ENCODE measurements at places on chromosomes 3 and 15.

DNA sequence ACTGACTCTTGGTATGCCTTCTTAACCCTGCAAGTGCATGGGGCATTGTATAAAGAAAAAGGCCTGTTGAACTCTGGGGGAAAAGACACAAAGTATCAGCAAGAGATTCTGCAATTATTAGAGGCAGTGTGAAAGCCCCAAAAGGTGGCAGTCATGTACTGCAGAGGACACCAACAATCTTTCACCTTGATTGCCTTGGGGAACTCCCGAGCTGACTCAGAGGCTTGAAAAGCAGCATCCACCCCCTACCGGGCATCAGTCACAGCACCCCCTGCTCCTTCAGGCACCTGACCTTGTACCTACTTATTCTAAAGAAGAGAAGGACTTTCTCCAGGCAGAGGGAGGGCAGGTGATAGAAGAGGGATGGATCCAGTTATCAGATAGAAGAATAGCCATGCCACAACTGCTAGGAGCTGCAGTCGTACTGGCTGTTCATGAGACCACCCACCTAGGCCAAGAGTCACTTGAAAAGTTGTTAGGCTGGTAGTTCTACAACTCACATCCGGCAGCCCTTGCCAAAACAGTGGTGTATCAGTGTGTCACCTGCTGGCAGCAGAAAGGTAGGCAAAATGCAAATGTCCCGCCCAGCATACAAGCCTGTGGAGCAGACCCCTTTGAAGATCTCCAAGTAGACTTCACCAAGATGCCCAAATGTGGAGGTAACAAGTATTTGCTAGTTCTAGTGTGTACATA lies 241.6 kb upstream of the CNTN6 start:
- DNase-seq: no peak

GRCh38 chr3:143071776-143072175 lies 47.8 kb upstream of the CHST2 start:
- DNase-seq: no peak

DNA sequence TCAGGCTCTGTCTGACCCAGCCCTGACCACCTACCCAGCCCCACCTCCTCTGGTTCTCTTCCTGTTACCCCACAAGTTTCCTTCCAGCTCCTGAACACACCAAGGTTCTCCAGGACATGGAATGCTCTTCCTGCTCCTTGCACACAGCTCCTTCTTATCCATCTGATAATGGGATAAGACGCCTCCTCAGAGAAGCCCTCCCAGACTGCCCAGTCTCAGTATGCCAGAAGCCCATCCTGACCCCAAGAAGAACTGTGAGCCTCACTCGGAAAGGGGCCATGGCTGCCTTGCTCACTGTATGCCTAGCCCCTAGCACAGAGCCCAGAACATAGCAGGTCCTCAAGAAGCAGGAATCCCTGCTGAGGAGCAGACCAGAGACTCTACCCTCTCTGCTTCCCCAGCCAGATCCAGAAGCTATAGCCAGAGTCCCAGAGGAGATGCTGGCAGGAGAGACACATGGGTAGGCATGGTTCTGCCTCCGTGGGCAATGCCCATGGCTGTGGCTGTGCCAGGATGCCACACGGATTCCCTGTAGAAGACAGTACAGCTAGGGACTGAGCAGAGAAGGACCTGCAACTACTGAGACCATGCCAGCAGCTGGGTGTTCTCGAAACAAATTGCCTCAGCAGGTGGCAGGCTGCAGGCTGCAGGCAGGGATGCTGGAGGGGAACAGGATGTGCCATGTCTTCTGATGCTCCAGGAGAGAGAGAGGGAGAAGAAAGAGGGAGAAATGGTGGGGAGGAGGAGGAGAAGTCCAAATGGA lies 74.0 kb upstream of the LINGO1 start:
- DNase-seq: no peak

GRCh38 chr3:131082871-131083863 lies 56.5 kb downstream of the NEK11 start:
- peak; percentile 84 for DNase-seq

GRCh38 chr3:56347219-56347871 lies 120.9 kb downstream of the ERC2 start:
- DNase-seq: peak; percentile 60

- no peak for DNase-seq
Observed at GRCh38 chr3:138497021-138497420, 62.6 kb downstream of the ESYT3 start.

DNA sequence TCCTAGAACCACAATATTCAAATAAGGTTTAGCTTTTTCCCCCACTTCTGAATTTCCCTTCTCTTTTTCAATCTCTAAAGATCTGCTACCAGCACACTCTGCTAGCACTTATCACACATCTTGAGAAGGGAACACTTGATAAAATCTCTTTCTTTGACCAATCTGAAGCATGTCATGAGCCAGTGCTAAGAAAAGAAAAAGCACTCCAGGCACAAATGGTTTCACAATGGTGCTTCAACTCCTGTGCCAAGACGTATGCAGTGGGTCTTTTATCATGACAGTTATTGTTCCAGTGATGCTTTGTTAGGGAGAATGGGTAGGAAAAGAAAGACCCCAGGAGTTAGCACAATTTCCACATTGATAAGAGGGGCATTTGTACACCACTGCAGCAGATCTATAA lies 248.4 kb downstream of the ZNF385D start:
- DNase-seq: no peak

GRCh38 chr3:32850636-32851035 lies 32.8 kb downstream of the TRIM71 start:
- DNase-seq: no peak

DNA sequence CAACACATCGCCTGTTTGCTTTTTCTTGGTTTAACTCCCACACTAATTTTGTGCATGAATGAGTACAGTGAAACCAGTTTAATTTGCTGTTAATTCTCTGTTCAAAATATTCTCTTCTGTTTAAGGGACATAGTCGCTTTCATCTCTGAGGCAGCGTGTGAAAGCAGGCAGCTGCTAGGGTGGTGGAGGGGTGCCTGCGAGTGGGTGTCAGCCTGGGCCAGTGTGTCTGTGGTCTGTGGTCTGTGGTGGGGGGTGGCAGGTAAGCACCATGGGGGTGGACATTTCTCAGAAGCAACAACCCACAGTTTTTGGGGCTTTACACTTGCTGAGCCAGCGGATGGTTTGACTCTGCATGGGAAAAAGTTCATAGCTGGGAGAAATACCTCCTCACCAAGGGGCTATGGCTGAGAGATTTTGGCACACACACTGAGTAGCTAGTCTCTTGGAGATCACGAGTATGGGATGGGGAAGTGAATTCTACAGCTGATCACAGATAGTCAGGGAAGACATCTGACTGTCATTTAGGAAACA lies 109.2 kb downstream of the EPHB1 start:
- DNase-seq: no peak

GRCh38 chr3:56800832-56801661 lies 702 bp downstream of the ARHGEF3 start:
- peak; percentile 36 for DNase-seq

DNA sequence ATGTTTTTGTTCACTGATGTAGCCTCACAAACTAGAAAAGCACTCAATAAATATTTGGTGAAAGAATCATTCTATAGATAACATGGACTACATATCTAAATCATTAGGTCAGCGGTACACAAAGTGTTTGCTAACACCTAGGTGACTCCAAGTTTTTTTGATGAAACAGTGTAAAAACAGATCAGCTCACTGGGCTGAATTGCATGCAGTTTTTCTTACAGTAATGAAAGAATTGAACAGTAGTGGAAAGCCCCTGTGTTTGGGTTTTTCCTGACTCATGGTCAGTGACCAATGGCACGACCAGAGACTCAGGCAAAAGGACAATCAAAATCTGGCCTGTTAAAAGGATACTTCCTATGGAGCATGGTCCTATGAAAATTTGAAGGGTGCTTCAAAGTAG lies 384.3 kb upstream of the EPHA6 start:
- DNase-seq: no peak

GRCh38 chr3:44596621-44597020 lies 11.9 kb downstream of the ZNF660 start:
- DNase-seq: no peak

- DNase-seq: no peak
Observed at GRCh38 chr3:25686766-25687165, 22.1 kb upstream of the TOP2B start.

DNA sequence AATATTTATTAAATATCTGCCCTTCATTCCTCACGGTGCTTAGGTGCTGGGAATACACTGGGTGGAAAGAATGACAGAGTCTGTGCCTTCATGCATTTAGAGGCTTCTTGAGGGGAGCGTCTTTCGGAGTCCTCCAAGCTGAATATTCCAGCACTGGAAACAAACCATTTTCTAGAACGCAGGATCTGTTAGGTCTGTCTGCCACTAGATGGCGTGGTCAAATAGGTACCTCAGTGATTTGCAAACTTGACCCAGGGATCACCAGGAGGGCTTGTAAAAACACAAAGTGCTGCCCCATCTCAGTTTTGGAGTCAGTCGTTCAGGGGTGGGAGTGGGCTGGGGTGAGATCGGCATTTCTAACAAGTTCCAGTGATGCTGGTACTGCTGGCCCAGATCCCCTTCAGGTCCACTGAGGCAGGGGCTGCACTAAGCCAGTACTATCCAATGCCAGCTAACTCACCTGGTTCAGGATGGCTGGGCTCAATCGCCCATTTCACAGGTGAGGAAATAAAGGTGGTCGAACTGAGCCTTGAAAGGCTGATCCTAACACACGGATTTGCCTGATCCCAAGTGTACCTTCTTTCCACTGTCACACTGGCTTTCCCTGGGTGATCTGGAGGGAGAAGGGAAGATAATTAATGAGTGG lies 14.8 kb downstream of the ARNT2 start:
- peak; percentile 73 for DNase-seq

DNA sequence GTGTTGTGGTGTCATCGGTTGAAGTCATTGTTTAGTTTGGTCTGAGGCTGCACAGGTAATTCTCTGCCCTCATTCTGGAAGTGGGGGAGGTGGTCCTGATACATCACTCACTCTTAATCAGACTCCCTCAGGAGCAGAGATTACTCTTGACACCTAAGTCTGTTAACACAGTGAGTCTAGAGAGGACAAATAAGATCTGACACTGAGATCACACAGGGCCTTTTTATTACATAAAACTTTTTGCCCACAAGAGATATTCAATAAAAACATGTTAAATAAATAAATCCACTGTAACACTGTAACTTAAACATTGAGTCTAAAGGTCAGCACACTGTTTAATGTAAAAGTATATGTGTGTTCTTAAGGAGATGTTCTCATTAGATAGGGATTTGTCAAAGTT lies 57.1 kb upstream of the MBNL1 start:
- DNase-seq: peak; percentile 95

DNA sequence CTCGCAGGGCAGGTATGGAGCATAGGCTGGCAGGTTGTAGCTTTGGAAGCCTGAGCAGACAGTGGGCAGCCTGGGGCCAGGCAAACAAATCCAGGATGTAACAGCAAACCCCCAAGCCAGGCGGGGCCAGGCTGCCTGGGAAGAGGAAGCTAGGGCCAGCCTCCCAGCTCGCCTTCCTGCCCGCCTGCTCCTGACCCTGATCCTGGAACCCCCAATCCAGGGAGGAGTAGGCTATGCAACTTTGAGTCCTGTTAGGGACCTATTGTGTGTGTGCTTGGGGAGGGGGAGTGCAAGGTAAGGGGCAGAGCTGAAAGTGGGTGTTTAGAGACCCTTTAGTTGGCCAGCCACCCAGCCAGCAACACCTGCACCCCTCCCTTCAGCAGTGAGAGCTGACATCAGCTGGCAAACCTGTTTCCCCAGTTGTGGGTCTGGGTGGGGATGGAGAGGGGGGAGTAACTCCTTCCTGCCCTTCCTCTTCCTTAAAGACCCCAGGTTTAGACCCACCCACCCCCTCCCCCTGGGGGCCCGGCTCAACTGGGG lies 2.5 kb downstream of the NBEAL2 start:
- DNase-seq: no peak

Data from NCI-H82 (cell line).